ENCODE measurements at places on chromosomes 4 and X.
A peak's percentile ranks its signal among the peaks of the same experiment; 100 is the strongest.

DNA sequence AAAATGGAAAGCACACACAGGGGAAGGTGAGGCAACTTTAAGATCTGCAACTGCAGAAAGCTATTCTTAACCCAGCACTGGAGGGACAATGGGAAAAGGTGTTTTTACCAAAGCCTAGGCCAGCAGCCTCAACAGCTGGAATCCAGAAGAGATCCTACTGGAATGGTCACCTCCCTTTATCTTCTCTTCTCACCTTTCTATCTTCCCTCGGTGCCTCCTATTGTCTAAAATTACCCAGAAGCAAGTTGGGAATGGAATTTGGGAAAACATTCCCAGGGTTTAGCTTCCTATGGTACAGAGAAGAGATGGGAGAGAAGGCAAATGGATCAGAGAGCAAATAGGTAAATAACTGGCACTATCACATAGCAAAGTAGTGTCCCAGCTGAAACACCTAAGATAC lies 73.1 kb downstream of the TIGD2 start:
- DNase-seq, result peak; percentile 7

DNA sequence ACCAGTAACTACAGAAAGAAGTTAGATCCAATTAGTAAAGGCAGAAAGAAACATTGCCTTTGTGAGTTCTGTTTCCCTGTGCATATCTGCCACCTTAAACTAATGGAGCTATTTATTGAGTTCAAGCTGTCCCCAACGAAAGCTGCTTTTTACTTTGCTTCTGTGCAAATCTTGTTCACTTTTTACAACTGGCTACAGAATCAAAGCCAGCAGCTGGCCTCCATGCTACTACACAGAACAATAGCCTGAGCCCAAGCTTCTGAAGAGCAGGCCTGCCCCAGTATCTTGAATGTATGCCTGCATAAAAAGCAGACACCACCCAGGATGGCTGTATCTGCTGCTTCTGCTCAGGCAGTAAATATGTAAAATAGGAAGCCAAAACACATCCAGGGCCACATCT lies 28.1 kb downstream of the ANK2 start:
- no peak for DNase-seq

DNA sequence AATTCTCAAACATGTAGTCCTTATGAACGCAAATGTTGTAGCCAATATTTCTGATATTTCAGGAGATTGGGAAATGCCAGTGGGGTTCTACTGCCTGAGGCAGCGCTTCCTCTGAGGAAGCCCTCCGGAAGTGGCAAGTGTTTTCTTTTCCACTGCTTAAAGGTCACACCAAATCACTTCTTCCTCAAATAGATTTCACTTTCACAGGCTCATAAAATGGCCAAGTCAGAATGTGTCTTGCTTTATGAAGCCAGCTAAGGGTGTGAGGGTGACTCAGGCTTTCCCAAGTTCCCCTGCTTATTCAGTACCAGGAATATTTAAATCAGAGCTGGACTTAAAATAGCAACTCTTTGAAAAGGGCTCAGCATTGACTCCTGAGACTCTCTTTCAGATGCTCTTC lies 514.2 kb upstream of the DIPK2B start:
- DNase-seq, result no peak

DNA sequence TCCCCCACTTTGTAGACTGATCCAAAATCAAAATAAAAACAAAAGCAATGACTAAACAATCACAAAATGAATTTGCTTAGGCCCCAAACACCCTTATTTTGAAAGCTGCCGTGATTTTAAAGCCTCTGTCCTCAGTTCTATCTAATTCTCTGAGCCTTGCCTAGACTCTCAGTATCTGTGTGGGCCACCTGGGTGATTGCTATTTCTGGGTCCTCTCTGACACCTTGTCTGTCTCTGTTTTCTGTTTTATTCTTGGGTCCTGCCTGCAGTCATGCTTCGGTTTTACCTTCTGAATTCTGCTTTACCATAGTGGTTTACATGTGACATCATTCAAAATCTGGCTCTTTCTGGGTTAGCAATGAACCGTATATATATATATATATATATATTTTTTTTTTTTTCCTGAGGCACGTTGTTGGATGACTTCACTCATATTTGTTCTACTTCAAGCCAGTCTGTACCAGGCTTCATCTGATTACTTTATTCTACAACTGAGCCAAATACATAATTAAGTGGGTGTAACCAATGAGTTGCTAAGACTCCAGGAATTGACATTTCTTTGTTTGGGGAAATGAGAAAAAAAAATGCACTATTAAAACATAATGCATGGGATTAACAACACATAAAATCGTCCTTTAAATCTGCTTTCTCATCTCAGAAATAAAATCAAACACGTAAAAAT lies 710.7 kb upstream of the SLIT2 start:
- no peak for DNase-seq

DNA sequence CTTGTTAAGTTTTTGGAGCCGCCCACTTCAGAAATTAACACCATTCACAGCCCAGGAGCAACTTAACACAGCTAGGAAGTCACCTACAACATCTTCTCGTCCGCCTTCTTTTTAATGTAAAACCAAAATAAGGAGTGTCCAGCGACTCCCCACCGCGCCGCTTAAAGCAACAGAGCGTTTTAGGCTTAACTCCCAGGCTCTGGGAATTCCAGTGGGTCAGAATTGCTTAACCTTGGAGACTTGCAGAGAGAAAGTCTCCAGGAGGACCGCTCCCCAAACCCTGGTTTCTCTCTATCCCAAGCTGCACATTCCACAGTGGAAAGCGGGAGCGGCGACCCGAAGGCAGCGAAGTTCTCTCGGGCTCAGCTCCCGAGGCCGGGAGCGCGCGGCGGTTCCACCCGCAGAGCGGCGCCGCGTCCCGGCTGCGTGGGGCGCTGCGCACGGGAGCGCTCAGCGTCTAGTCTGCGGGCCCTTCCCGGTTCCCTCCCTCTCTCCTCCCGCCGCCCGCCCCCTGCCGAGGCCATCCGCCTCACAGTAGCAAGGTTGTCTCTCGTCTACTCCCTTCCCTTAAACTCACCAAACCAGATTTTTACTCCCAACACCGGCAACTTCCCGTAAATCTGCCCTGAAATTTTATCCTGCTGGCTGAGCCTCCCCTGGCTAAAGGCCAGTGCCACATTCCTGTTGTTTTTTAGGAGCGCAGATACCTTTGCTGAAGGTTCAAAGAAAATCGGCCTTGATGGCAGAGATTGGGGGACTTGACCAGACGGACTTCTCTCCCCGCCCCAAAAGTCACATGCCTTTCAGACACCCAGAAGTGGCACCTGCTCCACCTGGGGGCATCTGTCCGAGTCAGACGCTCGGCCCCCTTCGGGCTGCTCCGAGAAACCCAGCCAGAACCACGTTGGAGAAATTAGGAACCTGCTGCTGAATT lies at the start of gene RBM47:
Gene RBM47, minus strand, starts transcription at position 464 of the 934 bp plus-strand sequence. CDS start 190,971 bp downstream, outside the sequence.
- DNase-seq, result peak; percentile 97

GRCh38 chr4:181364504-181364903 lies 878.7 kb upstream of the TENM3 start:
- no peak for DNase-seq

All from GM23338 (cell line).